ENCODE measurements at places on chromosomes 7 and 10.
A peak's percentile ranks its signal among the peaks of the same experiment; 100 is the strongest.

GRCh38 chr7:77262316-77262715, 62.7 kb upstream of the FGL2 start:
- no peak for DNase-seq

GRCh38 chr7:7321681-7322080, 139.3 kb downstream of the C1GALT1 start:
- peak; percentile 50 for DNase-seq

DNA sequence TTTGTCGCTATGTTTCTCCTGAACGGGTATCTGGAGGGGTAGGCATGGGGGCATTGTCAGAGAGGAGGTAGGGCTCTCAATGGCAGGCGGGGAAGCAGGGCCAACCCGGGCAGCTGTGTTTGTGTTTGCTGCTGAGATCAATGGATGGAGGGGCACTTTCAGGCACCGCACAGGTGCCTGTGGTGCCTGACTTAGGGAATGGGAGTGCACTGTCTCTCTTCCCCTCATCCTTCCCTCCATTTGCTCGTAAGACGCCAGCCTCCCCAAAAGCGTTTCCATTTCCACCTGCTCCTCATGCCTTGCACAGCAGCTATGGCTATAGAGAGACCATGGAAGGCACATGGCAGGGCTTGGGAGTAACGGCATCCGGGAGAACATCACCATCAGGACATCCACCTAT, 615.9 kb upstream of the FOXK1 start:
- DNase-seq: no peak

DNA sequence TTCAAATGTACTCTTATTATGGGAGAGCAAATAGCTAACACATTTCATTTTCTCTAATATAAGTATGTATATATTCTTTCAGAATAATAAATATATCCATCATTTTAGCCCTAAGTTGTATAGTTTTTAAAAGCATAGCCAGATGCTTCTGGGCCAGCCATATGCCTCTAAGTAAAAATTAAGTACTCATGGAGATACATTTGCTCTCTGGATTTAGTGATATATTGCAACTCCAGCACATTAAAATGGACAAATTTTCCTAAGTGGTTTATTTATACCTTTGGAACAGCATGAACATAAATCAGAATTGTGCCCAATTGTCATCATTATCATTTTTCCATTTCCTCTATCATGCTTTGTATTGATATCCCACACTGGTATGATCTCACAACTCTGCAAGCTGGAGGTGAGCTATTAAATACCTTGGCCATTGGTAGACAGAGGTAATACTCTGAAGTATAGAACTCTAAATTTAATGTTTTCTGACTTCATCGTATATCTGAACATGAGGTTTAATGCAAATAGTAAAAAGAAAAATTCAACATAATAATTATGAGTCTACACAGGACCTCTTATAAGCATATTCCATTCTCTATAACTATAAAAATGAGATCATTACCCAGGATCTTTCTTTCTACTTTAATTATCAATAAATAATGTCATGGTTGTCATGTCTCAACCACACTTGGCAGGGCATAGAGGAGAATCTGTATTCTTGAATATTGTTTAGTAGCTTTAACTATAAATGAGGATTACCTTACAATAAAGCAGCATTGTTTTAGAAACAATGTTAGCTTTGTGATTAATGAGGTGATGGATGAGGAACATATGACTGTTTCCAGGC, 90.8 kb downstream of the AGMO start:
- no peak for DNase-seq
